Colonic mucosa (tissue), 4 donors: ENCODE measurements at places on chromosomes 4 and X.

- H3K27ac ChIP-seq, result no peak overlapping the region
- H3K27me3 ChIP-seq, result no peaks in the 10 kb centered on the region
- H3K4me1 ChIP-seq, result no peaks in the 10 kb centered on the region
- no peak overlapping the region for H3K4me3 ChIP-seq
Observed at GRCh38 chrX:97446298-97446882, 562.7 kb downstream of the RPA4 start.

GRCh38 chr4:21795091-21795490 lies 153.5 kb downstream of the KCNIP4 start:
- no peak overlapping the region for H3K4me3 ChIP-seq
- no peaks in the 10 kb centered on the region for H3K36me3 ChIP-seq
- no peaks in the 10 kb centered on the region for H3K4me1 ChIP-seq
- H3K27ac ChIP-seq, result no peak overlapping the region
- no peak for DNase-seq

GRCh38 chrX:153944140-153944799 lies at the start of gene RENBP:
RENBP (minus strand) TSS chrX:153944643; CDS start chrX:153944610, 33 bp downstream.
- peak within 1 kb of the TSS; percentile 22 for H3K4me3 ChIP-seq
- DNase-seq, result no peak
- H3K27me3 ChIP-seq, result no peaks in the 10 kb centered on the region
- H3K27ac ChIP-seq, result peak within 1 kb of the TSS; percentile 33

- no peak for DNase-seq
- H3K27me3 ChIP-seq, result no peaks in the 10 kb centered on the region
- no peaks in the 10 kb centered on the region for H3K4me1 ChIP-seq
- H3K4me3 ChIP-seq, result no peak overlapping the region
Observed at GRCh38 chr4:121562811-121563210, 134.0 kb downstream of the ANXA5 start.
